ENCODE measurements at places on chromosomes 6 and 20. TPM values are rescaled to one million over a fixed set of nuclear protein-coding genes. Genes with fewer than 3 reads are reported as not detected.

DNA sequence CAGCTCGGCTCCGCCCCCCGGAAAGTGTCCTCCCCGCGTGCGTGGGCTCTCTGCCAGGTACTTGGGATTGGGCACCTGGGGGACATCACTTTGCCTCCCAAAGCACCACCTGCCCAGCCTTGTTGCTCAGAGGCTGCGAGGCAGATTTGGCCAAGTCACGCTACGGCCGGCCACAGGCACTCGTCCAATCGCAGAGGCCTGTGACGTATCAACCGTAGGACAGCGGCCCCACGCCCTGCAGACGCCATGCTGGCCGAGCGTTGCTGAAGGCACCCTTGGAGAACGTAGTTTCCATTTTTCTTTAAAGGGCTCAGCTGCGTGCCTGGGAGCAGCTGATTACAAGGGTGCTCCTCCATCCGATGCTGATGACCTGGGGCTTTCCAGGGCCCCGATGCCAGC is 3.1 kb downstream of the NTSR1 start:
- no peak for DNase-seq

DNA sequence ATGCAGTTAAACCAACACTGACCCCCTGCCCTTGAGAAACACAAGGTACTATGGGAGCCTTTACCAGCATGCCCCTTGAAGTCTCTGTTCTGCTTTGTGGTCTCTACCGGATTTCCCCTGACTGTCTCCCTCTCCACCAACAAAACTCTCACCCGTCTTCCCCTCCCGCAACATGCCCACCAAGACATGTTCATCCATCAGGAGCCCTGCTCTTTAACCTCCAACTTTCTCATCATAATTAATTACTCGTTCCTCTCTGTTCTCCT is 1.1 kb downstream of the ZNF165 start:
- DNase-seq: no peak

GRCh38 chr6:106642476-106642875 is 13.1 kb downstream of the QRSL1 start:
- no peak for DNase-seq

DNA sequence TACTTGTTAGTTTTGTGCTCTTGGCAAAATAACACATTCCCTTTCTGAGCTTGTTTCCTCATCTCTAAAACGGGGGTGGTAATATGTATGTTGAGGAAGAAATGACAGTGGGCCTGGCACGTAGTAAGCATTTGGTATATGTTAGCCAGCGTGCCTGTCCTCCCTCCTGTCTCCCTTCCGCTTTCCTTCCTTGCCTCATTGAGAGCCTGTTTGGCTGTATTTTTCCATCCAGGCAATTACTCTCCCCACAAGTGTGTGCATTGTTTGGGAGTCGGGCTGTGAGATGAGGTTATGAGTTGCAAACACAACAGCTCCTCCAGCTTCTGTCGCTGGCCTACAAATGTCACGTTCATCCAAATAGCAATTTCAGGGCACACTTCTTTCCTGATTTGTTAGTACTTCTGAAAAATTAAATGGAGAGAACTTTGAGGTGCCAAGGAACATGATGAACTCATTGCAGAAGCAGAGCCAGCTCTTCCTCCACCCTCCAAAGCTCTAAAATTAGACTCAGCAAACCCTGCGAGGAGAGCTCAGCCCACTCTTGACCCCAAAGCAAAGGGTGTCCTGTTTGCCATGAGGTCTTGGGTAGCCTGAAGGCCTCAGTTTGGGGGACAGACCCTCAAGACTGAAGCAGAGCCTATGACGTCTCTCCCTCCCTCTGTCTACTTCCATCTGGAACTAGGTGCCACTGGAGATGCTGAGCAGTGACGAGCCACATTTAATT is 50.7 kb upstream of the TOX2 start:
- no peak for DNase-seq

- no peak for DNase-seq
These were observed 144.3 kb downstream of the ADGRB3 start for GRCh38 chr6:68779366-68779765.

DNA sequence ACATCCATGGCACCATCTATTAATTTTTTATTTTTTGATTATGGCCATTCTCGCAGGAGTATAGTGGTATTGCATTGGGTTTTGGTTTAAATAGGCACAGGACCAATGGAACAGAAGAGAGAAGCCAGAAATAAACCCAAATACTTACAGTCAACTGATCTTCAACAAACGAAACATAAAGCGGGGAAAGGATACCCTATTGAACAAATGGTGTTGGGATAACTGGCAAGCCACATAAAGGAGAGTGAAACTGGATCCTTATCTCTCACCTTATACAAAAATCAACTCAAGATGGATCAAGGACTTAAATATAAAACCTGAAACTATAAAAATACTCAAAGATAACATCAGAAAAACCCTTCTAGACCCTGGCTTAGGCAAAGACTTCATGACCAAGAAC is 25.3 kb upstream of the RUNX2 start:
- DNase-seq: no peak

The CST4 gene
- total RNA-seq: 56.8 TPM

All from type B pancreatic cell (in vitro differentiated cells).